ENCODE measurements at places on chromosomes 3 and 15.
A peak's percentile ranks its signal among the peaks of the same experiment; 100 is the strongest.

GRCh38 chr3:139227827-139228226, 116.0 kb upstream of the MRPS22 start:
- DNase-seq: no peak

- no peak for DNase-seq
Measured at GRCh38 chr15:32152574-32152973, 122.3 kb downstream of the CHRNA7 start.

DNA sequence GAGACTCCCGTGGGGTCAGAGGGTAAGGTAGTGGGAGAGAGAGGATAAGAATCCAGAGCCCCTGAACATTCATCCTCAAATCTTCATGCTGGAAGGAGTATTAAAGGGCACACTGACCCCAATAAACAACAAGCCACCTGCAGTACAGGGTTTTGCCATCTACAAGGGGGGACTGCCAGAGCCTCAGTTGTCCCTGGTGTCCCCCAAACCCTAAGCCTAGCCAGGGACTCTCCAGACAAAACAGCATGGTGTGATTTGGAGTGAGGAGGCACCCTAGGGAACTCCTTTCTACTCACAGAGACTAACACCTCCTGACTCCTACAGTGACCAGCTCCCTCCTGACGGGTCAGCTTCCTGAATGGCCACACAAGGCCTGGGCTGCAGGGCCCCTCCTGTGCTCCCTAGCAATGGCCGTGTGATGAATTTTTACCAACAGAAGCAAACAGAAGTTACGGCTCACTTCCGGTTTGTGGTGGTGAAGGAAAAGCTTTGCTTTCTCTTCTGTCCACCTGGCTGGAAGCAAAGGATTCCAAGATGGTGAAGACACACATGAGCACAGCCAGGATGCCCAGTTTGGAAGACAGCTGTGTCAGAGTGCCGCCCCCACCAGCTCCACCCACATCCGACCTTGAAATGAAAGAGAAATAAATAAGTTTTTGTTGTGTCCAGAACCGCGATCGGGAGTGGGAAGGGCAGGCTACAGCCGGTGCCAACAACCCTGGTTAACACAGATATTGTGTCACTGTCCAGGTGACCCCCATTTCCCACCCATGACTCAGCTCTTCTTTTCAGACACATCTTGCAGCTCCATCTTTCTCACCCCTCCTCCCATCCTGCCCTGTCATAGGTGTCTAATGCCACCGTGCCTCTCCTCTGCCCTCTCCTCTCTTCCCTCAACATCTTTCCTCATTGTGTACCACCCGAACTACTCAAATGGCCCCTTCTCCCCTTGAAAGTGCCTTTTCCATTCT, 69.6 kb upstream of the ATP13A3 start:
- DNase-seq: no peak

- DNase-seq: no peak
Measured at GRCh38 chr3:195829897-195830254, 18.1 kb upstream of the MUC4 start.

GRCh38 chr15:77870195-77871065, 207.1 kb downstream of the TBC1D2B start:
- DNase-seq: peak; percentile 9

- no peak for DNase-seq
Measured at GRCh38 chr3:135565546-135565945, 400.0 kb upstream of the PPP2R3A start.

GRCh38 chr15:93235926-93236780, 147.1 kb upstream of the RGMA start:
- no peak for DNase-seq

DNA sequence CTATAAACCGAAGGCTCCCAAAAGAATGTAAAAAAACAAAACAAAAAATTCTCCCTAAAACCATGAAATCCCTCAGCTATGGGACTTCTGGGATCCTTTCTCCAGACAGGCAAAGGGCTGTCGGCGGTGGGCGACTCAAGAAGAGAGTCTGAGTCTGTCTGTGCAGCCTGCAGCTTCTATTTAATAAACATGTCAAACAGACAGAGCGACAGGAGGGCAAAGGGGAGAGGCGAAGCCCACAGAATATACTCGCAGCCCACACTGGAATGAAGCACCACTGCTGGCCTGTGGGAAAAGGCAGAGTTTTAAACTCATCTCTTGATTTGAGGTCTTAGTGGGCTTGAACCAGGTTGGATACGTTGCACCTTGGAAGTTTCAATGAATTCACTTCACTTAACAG, 40.2 kb downstream of the ISL2 start:
- no peak for DNase-seq

- no peak for DNase-seq
Measured at GRCh38 chr3:194554473-194555123, 67.8 kb upstream of the ATP13A3 start.

- no peak for DNase-seq
Measured at GRCh38 chr3:157542711-157543500, 39.7 kb upstream of the VEPH1 start.

- no peak for DNase-seq
Measured at GRCh38 chr15:95323796-95324195, 1006.7 kb upstream of the NR2F2 start.

- DNase-seq: no peak
Measured at GRCh38 chr3:195802795-195803194, 8.9 kb downstream of the MUC4 start.

GRCh38 chr15:47358876-47359275, 358.4 kb upstream of the SEMA6D start:
- no peak for DNase-seq

DNA sequence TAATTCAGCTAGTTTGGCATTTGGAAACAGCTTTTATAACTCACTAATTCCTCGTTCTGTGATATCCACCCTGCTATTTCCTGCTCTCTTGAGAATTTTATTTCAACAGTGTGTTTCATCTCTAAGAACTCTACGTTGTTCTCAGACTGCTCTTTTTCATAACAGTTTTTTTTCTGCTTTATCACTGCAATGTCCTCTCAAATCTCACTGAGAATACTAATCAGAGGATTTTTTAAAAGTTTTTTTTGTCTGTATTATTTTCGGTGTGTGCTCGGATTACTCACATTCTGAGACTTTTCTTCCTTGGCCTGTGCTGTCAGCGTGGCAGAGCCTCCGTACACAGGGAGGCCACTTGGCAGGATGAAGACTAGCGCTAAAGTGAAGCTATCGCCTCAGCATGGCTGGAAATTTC, 59.4 kb upstream of the NEO1 start:
- no peak for DNase-seq

GRCh38 chr15:97955529-97955928, 5.0 kb upstream of the ARRDC4 start:
- DNase-seq: no peak

DNA sequence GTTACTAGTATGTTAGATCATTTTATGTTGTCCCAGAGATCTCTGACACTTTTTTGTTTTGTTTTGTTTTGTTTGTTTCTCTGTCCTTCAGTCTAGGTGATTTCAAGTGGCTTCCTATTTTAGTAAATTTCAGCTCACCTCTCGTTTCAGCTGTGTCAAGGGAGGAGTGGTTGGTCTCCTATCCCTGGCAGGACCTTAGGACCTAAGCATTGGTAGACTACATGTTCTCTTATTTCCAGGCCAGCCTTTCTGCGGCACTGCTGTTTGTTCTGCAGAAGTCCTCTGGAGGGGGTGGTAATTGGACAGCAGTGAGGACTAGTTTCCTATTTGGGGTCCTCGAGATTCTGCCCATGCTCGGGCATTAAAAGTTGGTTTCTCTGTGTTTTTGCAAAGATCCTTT, 31.8 kb downstream of the MGA start:
- no peak for DNase-seq

DNA sequence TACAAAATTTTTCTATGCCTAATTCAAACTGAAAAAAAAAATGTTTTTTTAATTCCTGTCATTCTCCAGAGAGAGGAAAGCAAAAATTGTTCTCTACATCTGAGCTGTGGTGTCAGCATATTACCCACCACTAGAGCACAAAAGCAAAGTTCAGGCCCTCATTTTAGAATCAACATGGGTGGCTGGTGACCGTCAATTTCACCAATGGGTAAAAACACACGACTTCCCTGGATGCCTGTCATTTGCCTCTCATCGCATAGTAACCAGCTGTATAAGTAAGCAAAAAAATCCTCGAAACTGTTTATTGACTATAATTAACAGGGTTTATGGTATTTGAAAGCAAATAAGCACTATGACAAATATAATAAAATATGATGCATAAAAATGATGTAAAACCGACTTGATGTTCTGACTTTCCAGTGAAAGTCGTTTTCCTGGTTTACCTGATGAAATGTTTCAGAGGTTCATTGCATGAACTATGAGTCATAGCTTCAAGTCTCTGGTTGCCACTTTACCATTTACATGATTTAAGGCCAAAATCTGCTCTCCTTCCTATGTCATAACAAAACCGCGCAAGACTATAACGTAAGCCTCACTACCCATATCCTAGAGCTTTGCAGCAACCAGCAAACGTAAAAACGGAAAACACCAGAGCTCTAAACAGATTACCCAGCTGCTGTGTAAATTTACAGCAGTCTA, 60.5 kb downstream of the THBS1 start:
- no peak for DNase-seq

Data from stimulated activated CD4-positive, alpha-beta T cell treated with anti-CD3 and anti-CD28 coated beads, TNF-alpha, amount 100 ng/mL, for 1 hour (primary cell).